ENCODE measurements at places on chromosomes 7 and 10. TPM values are rescaled to one million over a fixed set of nuclear protein-coding genes. Genes with fewer than 3 reads are reported as not detected.

DNA sequence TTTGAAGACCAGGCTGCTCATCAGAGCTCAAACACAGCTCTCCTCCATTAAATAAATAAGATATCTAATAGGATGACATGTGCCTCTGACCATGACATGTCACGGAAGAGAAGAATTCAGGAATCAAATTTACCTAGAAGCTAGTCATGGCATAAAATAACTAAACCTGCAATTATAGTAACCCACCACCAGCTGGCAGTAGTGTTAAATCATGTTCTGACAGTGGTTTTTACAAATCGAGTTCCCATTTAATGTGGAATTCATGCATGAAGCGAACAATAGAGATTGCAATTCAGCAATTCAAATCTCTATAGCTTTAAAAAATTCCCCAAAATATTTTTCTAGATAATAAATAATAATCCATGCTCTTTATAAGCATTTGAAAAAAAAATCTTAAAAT lies 74.6 kb upstream of the IKZF1 start:
- DNase-seq, result no peak

DNA sequence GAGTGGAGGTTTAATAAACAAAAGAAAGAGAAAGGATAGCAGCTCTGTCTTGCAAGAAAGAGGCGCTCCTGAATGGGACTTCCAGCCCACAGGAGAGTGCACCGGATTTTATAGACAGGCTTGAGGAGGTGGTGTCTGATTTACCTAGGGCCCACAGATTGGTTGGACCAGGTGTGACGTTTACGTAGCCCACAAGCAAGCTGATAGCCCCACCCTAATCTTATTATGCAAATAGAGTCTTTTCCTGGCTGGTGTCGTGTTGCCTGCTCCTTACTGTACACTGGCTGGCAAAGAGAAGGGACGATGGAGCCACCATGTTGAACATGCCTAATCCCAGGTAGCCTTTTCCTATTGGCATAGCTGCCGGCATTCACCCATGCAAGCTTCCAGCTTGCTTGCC lies 319.7 kb upstream of the POM121L12 start:
- no peak for DNase-seq

DNA sequence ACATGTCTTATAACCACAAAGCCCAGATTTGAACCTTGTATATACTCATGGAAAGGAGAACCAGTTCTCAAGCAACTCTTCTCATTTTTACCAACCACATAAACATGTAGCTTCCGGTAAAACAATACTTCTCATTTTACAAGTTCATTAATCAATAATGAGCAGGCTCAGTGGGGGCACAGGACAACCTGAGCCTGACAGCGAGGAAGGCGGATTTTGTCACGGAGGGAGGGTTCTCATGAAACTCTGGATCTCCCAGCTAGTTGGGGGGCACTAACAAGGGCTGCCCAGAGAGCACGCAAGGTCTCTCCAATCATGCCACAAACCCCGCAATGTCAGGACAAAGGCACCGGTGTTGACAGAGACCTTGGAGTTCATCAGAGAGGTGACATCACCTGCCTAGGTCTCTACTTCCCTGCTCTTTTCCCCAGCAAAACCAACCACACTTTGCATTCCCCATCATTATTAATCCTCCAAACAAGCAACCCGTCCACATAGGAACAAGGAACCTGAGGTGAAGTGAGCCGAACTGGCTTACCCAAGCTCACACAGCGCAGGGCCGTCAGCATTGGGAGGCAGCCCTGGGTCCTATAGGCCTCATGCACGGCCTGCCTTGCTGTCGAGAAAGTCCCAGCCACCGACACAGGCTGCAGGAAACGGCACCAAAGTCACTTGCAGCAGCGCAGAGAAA lies 192.1 kb upstream of the KLF14 start:
- DNase-seq, result no peak

DNA sequence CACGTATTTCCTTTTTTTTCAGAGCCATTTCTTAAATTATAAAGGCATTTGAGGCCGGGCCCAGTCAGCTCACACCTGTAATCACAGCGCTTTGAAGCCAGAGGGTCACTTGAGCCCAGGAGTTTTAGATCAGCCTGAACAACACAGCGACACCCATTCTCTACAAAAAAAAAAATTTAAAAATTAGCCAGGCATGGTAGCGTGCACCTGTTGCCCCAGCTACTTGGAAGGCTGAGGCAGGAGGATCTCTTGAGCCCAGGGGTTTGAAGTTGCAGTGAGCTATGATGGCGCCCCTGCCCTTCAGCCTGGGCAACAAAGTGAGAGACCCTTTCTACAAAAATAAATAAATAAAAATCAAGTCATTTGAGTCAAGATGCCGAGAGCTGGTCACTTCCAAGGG lies 3.0 kb downstream of the TMEM130 start:
- DNase-seq, result no peak

IFIT1B gene
- 0.14 TPM for total RNA-seq

KIAA1549 gene
- total RNA-seq, result 1.8 TPM

- peak; percentile 91 for DNase-seq
Observed at GRCh38 chr10:124740369-124741280, 3.6 kb downstream of the FAM53B start.

UFSP1 gene
- 3.3 TPM for total RNA-seq

BICC1 gene
- total RNA-seq, result 28.5 TPM

SLC29A4 gene
- total RNA-seq, result 1.4 TPM

DNA sequence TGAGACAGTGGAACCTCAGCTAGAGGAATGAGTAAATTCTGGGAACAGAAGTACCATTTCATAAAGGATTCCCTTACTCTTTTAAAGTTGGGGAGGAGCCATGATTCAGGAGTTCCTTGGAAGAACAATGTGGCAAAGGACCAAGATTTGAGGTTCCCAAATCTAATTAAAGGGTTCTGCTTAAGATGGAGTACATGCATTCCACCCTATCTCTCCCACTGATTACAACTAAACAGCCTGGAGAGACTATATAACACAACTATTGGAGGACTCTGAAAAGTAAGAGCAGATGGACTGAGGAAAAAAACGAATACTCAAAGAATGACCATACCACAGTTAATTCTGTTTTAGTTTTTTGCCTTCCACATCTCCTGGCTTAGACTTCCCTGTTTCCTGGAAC lies 212.9 kb upstream of the IMMP2L start:
- DNase-seq, result no peak

- peak; percentile 35 for DNase-seq
Observed at GRCh38 chr7:155471718-155472117, 13.8 kb downstream of the EN2 start.

- DNase-seq, result no peak
Observed at GRCh38 chr10:5655121-5655520, 11.3 kb downstream of the ASB13 start.

GRCh38 chr10:30728766-30729165 lies 99.2 kb upstream of the LYZL2 start:
- no peak for DNase-seq

AGR2 gene
- total RNA-seq, result not detected

DNA sequence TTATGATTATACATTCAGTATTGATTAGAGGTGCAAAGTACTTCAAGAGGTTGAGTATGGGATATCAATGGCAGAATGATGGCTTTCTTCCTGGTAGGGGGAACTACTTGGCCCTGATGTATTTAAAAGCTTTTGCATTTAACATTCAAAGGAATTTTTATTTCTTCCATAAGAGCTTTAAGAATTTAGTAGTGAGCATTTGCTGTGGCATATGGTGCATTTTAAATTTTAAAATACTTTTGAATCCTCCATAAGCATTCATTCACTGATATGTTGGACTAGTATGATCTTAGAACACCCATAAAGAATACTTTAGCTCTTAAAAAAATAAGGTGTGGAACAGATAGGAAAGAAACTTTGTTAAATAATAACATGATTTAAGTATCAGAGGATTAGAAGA lies 191.9 kb upstream of the PPP1R3A start:
- DNase-seq, result no peak

DNA sequence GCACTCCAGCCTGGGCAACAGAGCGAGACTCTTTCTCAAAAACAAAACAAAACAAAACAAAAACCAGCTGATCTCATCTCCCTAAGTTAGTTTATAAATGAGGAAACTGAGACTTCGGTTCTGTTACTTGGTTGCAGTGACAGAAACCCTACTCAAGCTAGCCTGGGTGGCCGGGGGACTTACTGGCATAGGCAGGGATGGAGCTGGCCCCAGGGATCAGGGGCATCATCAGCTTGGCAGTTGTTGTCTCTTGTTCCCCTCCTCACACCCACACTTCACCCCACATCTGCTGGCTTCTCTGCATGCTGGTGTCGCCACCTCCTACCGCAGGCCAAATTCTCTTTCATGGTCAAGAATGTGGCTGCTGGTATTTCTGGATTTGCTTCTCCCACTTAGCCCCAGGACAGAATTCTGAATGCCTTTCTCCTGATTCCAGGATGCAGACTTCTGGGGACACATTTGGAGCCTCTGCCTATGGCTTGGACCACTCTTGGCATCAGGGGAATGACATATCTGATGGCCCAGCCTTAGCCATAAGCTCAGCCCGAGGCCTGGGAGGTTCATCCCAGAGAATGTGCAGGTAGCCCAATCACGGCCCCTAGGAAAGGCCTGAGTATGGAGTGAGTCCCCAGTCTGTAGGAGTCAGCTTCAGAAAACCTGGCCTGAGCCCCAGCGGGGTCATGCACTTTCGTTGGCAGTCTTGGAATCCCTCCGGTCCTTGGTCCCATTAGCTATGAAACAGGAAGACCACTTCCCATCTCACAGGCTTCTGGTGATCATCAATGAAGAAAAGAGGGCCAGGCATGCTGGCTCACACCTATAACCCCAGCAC lies 41.6 kb upstream of the CTBP2 start:
- DNase-seq, result peak; percentile 50

HSPA12A gene
- total RNA-seq, result 20.5 TPM

GRCh38 chr10:17450024-17450423 lies 4.4 kb downstream of the ST8SIA6 start:
- DNase-seq, result no peak

DNA sequence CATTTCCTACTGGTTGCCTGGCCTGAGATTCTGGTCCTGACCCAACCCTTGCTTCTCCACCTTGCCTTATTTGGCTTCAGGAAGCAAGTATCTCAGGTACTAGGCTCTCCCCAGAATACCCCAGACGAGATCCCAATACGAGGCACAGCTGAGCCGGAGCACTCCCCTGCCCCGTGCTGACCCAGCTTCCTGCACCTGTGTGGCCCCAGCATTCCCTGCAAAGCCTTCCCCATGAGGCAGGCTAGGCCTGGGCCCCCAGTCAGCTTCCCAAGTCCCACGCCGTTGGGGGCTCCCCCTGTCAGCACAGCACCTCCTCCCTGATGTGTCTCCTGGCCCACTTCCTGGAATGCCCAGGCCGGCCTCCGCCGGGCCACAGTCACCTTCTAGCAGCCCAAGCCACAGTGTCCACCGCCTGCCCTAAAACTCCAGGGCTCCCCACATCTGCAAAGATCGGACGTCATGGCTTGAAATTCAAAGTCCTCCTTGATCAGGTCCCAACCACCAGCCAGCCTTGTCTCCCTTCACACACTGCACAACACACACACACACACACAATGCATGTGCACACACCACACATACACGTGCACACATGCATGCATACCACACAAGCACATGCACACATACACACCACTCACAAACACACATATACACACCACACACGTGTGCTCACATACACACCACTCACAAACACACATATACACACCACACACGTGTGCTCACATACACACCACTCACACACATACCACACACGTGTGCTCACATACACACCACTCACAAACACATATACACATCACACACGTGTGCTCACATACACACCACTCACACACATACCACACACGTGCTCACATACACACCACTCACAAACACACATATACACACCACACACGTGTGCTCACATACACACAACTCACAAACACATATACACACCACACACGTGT lies 78.9 kb upstream of the FOXK1 start:
- peak; percentile 78 for DNase-seq

- DNase-seq, result no peak
Observed at GRCh38 chr10:55058800-55059199, 257.8 kb upstream of the PCDH15 start.

EPO gene
- not detected for total RNA-seq

DYNC1I1 gene
- total RNA-seq, result 15.8 TPM

DNA sequence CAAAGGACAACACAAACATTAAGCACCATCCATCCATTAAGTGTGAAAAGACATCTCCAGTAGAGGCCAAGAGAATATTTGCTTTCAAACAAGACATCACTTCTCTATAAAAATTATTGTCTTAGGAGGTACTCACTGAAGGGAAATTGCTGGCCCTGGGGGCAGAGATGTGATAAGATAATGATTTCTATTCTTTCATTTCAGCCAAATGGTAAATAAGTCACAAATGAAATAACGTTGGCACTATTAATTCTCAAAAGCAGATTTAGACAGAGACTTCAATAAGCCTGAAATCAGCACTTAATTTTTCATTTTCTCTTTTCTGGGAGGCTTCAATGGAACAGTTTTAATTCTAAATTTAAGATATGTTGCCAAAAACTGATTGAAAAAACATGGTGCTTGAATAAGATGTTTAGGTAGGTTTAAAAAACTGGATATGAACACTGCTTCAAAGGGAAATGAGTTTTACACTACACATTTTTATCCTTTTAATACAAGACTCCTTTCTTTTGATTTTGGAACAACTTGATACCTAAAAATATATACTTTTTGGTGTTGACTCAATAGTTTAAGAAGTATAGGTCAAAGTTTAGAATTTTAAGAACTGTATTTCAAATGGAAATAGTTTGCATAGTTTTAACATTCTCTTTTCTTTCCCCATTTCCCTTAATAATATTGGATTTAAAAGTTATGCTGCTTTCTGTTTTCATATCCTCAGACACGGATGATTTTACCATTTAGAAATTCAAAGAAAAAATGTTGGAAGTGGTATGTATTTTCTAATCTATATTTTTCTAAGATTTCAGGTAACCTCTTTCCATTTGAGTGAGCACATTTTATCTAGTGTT lies 204.0 kb downstream of the AHR start:
- DNase-seq, result no peak

- no peak for DNase-seq
Observed at GRCh38 chr10:24363070-24363469, 154.1 kb downstream of the KIAA1217 start.

GRCh38 chr7:2084331-2084730 lies 148.4 kb downstream of the MAD1L1 start:
- no peak for DNase-seq

- no peak for DNase-seq
Observed at GRCh38 chr10:84818961-84819360, 490.6 kb downstream of the CCSER2 start.

DNA sequence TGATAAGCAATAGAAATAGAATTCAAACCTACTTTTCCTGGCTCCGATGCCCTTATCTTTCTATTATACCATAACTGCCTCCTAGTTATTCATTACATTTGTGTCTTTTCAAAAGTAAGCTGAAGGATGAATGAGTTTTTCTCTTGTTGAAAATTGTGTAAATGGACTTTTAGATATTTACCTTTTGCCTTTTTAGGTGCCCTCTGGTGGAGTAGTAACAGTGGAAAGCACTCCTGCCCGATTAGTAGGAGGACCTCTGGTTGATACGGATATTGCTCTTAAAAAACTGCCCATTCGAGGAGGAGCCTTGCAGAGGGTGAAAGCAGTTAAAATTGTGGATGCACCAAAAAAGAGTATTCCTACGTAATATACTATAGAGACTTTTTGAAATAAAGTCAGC lies 11.2 kb downstream of the FAM237B start:
- DNase-seq, result no peak
